ENCODE measurements at places on chromosomes 2 and 18.

DNA sequence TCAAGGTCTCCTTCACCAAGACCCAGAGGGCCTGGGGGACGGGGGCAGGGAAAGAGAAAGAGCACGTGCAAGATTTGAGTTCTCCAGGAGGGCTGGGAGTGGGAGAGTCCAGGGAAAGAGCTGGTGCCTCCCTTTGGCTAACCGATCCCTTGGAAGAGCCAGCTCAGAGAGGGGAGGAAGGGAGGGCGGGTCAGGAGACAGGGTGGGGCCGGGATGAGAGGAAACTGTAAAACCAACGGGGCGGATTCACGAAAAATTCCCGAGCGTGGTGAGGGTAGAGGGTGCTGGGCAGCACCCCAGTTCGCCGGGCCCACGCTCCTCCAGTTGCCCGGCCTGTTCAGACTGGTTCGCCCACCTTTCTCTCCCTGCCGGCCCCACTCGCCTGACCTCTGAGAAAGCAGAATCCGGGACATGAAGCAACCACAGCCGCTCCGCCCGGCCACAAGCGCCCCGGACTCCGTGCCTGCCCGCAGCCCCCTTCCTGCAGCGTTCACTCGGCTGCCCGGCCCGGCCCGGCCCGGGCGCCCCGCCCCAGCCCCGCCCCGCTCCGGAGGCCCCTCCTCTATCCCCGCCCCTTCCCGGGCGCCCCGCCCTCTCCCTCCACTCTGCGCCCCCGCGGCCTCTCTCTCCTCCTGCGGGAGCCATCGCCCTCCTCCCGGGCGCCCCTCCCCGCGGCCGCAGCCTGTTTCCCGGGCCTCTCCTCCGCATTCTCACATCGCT, 230.9 kb upstream of the SMAD2 start:
- peak; percentile 85 for DNase-seq

DNA sequence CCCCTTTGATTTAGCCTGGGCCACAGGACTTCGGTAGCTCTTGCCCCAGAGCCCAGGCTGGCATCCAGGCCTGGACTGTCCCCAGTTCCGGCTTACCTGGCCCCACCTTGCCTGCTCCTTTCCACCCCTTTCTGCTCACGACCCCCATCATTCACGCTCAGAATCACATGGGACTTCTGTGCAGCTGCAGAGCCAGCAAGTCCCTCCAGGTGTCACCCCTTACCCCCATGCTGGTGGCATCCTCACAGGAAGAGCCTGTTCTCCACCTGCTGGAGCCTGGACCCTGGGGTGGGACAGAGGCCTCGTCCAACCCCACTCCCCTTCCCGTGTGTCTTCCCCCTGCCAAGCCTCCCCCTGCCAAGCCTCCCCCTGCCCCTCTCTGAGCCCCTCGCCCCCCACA, 7.9 kb upstream of the KCNIP3 start:
- no peak for DNase-seq

DNA sequence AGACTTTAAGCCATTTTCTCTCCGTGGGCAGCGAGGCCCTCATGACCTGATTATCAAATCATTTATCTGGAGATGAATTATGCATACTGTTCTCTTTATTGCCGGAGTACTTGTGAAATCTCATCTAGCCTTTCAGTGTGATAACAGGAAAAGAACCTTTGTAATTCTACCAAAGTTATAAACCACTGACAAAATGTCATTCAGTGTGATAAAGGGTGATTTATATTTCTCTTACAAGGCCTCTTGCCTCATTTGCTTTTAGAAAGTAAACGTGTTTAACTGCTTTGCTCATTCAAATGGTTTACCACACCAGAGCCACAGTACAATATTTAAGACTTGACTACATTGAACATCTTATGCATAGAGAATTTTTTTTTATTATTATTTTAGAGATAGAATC, 13.8 kb downstream of the MTCL1 start:
- no peak for DNase-seq

- DNase-seq, result no peak
Observed at GRCh38 chr2:60247471-60247870, 306.0 kb downstream of the BCL11A start.

GRCh38 chr18:77777163-77777562, 527.5 kb downstream of the GALR1 start:
- DNase-seq, result no peak

DNA sequence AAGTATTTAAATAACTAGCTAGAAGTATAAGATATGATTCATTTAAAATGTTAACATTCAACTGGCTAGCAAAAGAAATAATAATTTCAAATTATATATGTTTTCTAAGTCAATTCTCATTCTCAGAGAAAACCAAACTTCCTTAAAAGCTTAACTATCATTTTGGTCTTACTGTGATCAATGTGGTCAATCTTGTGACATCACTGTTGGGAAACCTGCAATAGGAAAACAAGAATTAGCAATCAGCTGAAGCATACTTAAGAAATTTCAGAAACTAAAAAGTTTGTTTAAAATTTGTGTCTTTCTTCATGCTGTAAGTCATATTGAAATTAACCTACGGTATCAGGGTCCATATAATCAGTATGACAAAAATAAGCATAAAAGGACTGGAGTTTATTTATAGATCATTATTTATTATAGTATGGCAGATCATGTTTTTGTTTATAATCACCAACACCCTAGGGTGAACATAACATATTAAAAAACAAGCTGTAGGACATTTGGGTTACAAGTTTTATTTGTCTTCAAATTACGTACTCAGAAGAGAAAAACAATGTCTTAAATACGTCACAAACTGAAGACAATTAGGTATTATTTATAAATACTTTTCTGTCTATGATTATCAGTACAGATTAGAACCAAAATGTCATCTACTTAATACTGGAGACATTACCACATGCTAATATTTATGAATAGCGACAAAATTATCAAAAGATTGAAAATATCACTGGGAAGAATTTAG, 60.5 kb downstream of the BAZ2B start:
- DNase-seq, result no peak

GRCh38 chr2:168375195-168375798, 80.8 kb upstream of the CERS6 start:
- no peak for DNase-seq

- no peak for DNase-seq
Observed at GRCh38 chr2:182713601-182714000, 2.5 kb upstream of the DNAJC10 start.

- DNase-seq, result no peak
Observed at GRCh38 chr2:70469961-70470360, 83.7 kb downstream of the TGFA start.

DNA sequence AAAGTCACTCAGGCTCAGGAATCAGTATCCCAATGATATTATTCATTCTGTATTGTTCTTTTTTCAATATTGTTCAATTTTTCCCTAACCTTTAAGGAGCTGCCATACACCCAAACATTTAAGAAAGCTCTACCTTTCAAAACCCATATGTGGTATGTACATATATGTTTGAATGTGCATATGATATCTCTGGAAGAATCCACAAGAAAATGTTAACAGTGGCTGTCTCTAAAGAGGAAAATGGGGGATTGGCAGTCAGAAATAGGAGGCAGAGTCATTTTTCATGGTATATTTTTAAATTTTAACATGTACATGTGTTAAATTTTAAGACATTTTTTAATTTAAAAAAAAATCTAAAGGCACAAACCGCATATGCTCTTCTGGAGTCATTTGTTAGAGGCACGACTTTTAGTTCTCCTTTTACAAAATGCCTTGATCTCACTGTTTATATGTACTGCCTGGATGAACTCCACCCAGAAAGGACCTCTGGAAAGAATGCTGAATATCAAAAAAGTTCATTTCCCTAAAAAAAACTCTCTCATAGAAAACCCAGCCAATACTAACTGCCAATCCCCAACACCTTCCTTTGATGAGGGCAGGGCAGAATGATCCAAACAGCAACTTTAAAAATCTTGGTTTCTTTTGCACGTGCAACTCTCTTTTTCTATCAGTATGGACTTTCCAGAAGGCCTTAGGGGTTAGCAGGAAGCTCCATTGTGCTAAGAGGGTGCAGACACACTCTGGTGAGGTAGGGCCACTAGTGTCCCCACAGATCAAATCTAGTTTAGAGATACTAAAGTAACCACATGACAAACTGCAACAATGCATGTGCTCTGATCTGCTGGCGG, 23.6 kb downstream of the KCTD1 start:
- DNase-seq, result no peak

DNA sequence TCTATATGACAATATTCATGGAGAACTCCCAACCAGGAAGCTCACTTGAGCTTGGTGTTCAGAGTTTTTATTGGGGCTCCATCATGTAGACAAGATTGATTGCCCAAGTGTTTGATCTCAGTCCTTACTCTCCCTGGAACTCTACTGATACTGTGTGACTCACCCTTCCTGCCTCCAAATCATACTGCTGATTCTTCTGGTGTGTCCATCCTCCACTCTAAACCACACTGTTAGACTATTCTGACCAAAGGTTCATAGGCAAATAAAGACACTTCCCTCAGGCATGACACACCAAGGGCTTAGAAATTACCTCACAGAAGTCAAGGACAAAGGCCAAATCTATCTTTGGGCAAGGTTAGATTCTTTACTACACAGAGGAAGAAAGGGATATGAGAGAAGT, 107.9 kb upstream of the CDH20 start:
- DNase-seq, result no peak

DNA sequence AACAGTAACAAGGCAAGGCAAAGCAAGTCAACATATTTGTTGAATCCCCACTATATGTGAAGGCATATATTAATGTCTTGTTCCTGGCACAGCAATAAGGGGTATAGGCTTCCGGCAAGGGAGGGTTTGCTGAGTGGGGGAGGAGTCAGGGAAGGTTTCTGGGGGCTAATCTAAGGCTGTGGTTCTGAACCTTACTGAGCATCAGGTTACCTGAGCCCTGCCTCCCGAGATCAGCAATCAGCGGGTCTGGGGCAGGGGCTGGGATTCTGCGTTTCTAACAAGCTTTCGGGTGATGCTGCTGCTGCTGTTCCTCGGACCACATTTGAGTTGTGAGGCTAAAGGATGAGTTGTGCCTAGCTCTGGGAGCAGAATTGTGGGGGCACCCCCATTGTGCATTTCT, 401.7 kb upstream of the SPRED2 start:
- DNase-seq, result no peak

- no peak for DNase-seq
Observed at GRCh38 chr2:148253685-148254084, 232.8 kb downstream of the MBD5 start.

DNA sequence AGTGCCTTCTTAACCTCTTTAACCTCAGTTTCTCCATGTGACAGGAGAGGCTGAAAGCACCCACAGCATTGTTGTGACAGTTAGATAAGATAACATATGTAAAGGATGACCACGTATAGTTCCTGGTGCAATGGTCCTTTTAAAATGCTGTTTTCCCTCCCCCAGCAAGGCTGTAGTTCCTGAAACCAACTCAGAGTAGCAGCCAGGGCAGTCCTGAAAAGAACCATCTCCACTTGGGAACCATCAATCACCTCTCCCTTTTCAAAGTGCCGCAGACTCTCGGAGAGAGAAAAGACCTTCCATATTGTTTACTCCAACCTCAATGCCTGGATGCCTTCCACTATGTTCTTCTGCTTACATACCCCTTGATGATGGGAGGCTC, 158.8 kb downstream of the DDX1 start:
- DNase-seq, result no peak

- DNase-seq, result no peak
Observed at GRCh38 chr2:50785816-50786215, 246.1 kb downstream of the NRXN1 start.

- DNase-seq, result no peak
Observed at GRCh38 chr2:118225666-118226065, 137.4 kb downstream of the INSIG2 start.

GRCh38 chr2:27730261-27730662, 41.3 kb upstream of the MRPL33 start:
- DNase-seq, result no peak

- no peak for DNase-seq
Observed at GRCh38 chr2:31381601-31382000, 32.9 kb downstream of the XDH start.

DNA sequence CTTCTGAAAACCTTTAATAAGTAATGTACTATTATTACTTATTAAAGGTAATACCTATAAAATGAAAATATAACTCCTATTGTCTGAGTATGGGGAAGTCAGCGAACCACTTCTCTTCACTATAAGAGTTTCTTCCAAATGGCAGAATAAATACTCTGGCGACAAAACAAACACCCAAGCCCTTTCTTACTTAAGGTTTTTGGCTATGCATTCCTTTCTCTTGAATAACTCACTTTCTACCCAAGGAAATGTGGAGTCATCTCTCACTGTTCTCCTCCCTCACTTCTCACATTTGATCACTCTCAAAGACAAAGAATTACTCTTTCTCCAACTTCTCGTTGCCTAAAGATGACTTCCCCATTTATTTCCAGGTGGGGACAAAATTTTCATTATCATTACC, 816.8 kb upstream of the CRIM1 start:
- DNase-seq, result no peak

- DNase-seq, result no peak
Observed at GRCh38 chr2:13770279-13770678, 862.2 kb upstream of the LRATD1 start.

DNA sequence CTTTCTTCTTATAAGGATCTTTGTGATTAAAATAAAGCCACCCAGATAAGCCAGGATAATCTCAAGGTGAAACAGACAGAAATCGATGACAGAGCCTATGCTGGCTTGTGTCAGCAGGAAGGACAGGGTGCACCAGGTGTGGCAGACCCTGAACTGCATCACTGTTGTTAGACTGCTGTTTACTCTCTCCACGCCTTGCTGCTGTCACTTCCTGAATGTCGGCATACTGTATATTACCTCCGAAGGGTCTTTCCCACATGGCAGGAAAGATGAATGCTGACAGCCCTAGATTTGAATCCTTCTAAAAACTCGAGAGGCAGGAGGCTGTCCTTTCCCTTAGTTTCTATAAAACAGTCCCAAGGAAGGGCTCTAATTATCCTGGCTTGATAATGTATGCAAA, 18.9 kb upstream of the TMEM163 start:
- DNase-seq, result no peak

GRCh38 chr2:106142683-106143082, 51.4 kb downstream of the UXS1 start:
- no peak for DNase-seq

DNA sequence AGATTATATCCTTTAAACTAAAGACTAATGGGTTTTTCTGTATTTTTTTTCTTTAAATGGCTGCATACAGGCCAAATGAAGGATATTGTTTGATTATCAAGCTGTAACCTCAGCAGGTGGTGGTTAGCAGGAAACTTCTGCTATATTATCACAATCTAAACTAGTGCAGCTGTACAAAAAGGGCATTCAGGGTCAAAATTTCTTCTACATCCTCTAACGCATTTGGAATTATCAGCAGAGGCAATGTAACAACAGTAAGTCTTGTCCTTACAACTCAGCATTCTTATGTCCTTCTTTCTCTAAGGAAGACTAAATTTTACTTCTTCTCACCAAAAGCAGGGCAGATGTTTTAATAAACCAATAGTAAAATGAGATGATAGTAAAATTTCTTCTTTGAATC, 135.8 kb upstream of the FN1 start:
- no peak for DNase-seq

GRCh38 chr18:3083766-3084165, 70.8 kb upstream of the LPIN2 start:
- no peak for DNase-seq

GRCh38 chr2:12054956-12055618, 308.7 kb downstream of the LPIN1 start:
- no peak for DNase-seq
